ENCODE measurements at places on chromosomes 5 and 9.

GRCh38 chr9:131580358-131580757, 35.0 kb downstream of the PRRT1B start:
- DNase-seq: no peak

DNA sequence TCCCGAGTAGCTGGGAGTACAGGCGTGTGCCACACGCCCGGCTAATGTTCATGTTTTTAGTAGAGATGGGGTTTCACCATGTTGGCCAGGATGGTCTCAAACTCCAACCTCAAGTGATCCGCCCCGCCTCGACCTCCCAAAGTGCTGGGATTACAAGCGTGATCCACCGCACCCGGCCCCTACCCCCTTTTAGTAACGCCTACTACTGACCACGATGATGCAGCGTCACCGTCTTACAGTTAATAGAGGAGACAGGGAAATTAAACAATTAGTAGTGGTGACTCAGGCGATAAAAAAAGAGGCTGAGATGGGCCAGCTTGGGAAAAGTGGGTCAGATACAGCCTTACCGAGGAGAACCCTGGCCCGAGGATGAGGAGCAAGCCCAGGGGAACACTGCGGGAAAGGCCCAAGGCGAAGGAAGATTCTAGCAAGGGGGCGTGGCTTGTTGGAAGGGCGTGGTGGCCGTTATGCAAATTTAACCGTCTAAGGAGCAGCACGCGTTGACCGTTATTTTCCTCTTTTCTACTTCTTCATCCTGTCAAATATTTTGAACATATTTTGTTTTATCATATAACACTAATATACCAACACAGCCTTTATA, 1.6 kb upstream of the SETX start:
- DNase-seq: no peak

DNA sequence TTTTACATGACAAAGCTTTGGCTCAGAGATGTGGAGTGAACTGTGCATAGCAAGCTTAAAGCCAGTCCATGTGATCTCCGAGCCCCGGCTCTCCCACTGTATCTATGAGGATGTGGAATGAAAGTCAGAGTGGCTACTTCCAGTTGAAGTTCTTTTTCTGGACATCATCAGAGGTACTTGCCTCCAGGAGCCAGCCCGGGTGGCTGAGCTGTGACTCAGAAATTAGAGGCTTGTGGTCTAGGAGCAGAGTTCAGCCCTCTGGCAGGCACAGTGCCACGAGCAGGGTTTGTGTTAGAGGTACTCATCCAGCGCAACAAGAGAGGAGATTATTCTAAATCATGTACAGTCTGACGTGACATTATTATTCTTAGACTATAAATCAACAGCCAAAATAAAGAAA, 322.5 kb downstream of the CDK5RAP2 start:
- DNase-seq: no peak

DNA sequence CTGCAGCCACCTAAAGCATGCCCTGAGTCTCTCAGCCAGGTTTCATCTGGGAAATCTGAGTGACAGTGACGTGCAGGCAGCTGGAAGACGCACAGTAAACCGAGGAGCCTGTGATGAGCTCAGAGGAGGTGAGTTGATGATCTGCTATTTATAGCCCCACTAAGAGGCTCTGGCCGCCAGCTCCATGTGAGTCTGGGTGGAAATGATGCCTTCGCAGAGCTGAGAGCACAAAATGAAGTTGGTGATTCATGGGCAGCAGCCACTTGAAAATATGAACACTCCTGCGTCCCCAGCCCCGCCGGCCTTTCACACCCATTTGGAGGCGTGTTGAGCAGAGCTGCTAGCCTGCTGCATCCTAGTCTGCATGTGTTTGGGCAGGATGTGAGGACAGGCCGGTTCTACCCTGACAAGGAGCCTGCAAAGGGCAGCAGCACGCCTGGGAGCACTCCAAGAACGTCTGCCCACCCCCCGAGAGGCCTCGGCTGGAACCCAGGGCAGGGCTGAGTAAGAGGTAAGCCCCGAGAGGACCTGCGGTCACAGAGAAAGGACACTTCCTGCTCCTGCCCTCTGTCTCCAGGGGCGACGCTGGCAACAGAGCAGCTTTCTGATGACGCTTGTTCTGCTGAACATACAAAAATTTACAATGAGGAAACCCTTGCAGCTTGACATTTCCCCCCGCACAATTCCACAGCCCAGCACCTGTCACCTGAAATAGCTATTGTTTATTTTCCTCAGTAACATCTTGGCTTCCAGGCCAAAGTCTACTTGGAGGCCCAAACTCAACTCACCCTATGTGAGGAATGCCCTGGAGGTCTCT, 25.1 kb upstream of the CDKN2AIPNL start:
- no peak for DNase-seq

DNA sequence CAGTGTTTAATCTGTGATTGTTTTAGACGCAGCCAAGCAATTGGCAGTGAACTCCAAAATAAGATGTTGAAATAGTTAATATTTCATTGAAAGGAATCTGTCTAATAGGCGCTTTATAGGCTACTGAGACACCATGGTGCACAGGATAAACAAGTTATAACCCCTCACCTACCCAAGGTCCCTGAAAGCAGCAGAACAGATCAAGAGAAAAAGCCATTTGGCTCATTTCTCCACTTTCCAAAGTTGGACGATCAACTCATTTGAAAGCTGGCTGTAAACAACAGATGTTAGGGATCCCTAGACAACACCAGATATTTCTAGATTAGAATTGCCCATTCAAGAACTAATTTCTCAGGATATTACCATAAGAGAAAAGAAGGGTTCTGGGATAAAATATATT, 4.9 kb downstream of the PUM3 start:
- no peak for DNase-seq
